MM.1S (cell line): ENCODE measurements at places on chromosomes 7 and 10.

- no peak for DNase-seq
These were observed 154.0 kb downstream of the CCDC3 start for GRCh38 chr10:12847361-12847975.

DNA sequence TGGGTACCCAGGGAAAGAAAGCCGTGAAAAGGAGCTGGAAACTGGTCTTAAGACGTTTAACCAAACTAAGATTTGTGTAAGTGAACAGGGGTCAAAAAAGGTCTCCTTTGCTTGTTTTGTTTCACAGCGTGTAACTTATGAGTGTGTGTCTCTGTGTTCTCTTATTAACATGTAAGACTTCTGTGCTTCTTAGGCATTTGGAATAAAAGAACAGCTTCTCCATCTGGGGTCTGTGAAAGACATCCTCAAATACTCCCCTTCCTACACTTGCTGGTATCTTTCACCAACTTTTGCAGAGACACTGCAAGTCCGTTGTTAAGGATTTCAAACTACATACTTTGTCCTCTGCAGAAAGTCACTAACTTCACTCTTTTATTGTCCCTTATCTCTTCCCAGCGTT, 615 bp upstream of the NEUROD6 start:
- no peak for DNase-seq

GRCh38 chr10:14172336-14172950, 158.3 kb downstream of the FRMD4A start:
- no peak for DNase-seq

DNA sequence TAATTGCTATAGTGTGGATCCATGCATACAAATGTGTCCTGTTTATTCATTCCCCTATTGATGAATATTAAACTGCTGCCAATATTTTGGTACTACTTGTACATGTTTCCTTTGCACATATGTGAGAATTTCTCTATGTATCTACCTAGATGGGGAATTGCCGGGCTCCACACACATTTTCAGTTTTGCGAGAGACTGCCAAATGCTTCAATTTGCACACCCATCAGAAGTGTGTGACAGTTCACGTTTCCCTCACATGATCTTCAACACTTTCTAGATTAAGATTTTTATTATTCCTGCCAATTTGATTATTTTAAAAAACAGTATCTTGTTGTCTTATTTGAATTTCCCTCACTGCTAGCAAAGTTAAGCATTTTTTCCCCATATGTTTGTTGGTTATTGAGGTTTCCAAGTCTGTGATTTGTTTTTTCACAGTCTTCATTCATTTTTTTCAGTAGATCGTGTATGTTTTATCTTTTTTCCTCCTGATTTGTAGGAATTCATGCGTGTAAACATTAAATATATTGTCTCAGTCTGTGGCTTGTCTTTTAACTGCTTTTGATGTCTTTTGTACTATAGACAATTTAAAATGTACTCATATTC, 2.4 kb upstream of the KLF14 start:
- DNase-seq, result no peak

- DNase-seq, result peak; percentile 19
These were observed 46.1 kb downstream of the PTPRN2 start for GRCh38 chr7:158541346-158542010.

DNA sequence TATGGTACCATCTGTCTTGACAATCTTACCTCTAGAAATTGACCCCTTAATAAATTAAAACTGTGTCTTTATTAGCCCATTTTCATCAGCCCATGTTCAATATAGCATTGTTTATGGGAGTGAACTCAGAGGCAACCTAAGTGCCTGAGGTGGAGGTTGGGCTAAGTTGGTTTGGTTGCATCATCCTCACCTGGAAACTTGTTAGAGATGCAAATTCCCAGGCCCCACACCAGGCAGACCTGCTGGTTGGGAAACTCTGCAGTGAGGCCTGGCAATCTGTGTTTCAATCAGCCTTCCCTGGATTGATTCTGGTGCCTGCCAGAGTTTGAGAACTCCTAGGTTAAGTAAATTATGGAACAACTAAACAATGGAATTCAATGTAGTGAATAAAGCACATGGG, 9.4 kb upstream of the FAM170B start:
- DNase-seq, result no peak

DNA sequence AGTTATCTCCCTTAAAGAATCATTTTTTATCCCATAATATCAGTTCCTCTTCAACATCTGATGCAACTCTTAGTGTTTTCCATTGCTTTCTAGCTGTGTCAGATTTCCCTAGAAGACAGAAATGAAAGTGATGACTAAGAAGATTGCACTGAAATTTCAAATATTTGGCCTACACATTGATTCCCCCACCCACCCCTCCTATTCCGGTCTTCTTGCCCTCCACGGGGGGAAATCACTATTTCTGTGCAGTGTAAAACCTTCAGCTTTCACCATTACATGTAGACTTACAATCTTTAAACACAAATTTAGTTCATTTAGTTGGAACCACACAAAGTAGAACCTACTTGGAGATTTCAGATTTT, 63.7 kb upstream of the IL6 start:
- DNase-seq, result no peak

DNA sequence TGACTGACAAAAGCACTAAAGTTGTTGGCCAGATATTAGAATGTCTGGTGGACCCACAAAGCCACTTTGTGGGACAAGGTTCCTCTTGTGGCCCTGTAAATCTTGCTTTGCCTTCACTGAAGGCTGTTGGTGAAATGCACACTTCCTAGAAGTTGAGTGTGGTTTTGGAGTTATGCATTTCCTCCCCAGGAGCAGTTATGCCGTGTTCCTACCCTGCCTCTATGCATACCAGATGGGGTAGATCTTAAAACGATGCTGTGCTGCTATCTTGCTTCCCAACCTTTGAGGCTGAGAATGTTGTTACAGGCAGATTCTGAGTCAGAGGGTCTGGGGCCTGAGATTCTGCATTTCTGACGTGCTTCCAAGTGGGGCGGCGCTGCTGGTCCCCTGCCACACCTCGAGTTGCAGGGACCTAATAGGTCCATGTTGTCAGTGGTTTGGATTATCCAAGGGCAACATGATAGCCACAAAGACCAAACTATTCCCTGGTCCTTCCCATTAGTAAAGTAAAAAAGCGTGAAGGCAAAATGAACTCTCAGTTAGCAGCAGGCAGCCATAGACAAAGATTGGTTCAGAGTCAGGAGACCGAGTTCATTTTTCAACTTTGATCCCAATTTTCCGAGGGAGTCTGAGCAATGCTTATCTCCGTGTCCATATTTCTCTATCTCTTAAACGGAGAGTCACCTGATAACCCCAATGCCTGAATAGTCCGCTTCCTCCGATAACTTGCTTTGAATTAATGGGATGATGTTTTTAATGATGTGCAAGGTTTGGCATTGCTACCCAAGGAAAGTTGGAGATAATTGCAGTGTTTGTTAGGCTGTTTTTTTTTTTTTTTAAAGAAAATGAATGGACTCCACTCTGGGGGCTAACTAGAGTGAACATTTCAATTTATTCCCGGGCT, 55.8 kb downstream of the CDHR3 start:
- no peak for DNase-seq

- DNase-seq, result no peak
These were observed 459.9 kb downstream of the PLXNA4 start for GRCh38 chr7:132116369-132116768.

- DNase-seq, result no peak
These were observed 179.6 kb downstream of the CELF2 start for GRCh38 chr10:11197266-11197712.

DNA sequence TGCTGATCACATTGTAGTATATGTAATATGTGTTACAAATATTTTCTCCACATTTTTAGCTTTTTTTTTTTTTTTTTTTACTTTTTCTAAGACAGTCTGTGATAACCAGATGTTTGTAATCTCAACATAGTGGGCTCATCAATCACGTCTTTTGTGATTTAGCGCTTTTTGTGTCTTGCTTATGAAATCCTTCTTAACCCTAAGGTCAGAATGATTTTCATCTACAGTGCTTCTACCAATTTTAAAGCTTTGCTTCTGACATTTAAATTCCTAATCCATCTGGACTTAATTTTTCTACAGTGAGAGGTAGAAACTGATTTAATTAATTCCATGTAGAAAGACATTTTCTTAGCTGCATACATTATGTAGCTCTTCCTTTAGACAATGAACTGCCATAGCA, 626.4 kb downstream of the TNS3 start:
- DNase-seq, result no peak

DNA sequence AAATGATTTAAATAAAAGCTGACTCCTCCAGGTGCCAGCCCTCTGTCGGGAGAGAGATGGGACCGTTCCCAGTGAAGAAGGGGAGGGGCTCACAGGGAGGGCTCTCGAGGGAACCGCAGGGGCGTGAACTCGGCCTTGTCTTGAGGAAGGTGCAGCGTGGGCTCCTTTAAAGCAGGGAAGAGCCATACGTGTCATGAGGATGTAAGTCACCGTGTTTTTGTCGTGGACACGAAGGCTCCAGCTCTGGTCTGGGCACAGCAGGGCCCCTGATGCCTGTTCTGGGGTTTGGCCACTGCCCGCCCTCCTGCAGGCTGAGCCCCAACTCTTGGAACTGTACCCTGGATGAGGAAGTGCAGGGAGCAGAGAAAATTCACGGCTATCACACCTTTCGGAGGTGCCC, 45.0 kb downstream of the JAKMIP3 start:
- DNase-seq, result no peak

DNA sequence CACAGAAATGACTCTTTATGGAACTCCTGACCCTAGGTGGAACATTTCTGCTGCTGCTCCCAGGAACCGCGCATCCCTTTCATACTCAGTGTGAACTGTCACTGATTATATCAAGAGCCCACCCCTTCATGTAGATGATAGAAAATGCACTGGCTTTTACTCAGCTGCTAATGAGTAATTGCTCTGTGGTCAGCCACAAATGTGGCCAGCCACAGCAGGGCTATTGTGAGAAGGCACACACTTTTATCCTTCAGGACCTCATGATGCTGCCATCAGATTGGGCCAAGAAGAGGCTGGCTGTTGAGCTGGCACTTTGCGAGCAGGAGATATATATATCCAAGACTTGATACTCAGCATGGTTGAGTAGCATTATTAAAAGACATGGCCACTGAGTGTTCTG, 124.7 kb downstream of the CFAP58 start:
- no peak for DNase-seq

- no peak for DNase-seq
These were observed 14.8 kb downstream of the MYL10 start for GRCh38 chr7:101614098-101614938.

DNA sequence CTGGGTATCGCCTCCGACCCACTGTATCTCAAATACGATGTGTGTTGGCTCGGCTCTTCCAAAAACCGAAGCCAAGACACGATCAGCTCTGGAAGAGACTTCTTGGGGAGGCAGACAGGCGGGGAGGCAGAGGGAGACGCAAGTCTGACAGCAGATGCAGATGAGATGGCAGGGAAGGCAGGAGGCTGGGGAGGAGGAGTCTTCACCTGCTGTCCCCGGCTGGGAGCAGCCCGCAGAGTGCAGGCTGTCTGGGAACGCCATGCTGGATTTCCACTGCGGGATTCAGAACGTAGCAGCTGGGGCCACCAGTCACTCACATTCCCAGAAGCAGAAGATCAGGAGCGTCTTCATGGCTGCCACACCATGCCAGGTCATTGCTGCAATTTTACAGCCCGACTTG, 29.4 kb downstream of the CTBP2 start:
- no peak for DNase-seq

- peak; percentile 24 for DNase-seq
These were observed 61.1 kb upstream of the NPSR1 start for GRCh38 chr7:34596887-34597286.

DNA sequence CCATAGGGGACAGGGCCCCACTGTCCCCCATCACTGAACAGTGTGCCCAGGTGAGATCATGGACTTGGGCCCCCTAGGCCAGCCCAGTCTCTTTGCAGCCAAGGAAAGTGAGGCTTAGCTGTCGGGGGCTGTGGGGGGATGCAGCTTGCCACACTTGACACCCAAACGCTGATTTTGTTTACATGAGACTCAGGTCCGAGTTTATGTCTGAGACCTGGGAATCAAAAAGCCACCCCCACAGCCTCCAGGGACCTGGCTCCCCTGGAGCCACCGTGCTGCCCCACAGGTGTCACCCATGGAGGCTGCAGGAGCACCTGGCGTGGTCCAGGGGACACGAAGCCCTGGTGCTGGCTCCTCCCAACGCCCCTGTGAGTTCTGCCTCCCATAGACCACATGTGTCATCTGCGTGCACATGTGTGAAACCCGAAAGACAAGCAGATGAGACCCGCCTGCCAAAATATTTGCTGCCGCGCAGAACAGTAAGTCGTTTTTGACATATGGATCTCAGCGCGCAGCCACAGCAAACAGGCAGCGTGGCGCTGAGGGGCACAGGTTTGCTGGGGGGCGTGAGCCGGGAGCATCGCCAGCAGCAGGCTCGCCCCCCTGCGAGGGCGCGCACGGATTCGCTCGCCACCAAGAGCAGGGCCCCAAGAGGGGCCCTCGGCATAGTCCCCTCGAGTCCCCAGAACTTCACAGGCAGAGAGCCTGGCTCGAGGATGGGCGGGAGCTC, 112.3 kb downstream of the LHPP start:
- DNase-seq, result no peak

DNA sequence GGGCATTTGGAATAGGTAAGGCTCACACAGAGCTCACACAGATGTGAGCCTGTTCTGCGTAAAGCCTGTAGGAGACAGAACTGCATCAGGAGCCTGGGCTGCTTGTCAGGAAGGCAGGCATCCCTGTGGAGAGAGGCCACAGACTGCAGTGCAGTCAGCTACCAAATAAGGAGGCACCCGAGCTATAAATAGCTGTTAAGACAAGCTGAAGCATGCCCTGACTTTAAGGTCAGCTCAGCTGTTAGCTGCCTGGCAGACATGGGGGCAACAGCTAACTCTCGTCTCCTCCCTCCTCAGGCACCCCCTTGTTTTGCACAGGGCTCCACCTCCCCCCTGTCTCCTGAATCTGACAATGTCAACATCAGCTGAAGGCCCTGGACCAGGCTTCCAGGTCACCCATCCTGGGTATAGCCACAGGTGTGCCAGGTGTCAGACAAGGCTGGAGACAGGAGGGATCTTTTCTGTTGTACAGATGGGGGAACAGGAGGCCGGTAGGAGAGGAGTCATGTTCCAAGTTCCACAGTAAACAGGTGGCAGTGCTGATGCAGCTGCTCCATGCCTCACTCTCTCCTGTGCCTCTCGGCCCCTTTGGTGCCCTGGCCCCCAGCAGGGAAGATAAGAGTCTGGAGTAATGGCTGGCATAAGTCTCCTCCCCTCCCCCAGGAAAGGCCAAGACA, 27.6 kb upstream of the MKRN1 start:
- DNase-seq, result peak; percentile 66

DNA sequence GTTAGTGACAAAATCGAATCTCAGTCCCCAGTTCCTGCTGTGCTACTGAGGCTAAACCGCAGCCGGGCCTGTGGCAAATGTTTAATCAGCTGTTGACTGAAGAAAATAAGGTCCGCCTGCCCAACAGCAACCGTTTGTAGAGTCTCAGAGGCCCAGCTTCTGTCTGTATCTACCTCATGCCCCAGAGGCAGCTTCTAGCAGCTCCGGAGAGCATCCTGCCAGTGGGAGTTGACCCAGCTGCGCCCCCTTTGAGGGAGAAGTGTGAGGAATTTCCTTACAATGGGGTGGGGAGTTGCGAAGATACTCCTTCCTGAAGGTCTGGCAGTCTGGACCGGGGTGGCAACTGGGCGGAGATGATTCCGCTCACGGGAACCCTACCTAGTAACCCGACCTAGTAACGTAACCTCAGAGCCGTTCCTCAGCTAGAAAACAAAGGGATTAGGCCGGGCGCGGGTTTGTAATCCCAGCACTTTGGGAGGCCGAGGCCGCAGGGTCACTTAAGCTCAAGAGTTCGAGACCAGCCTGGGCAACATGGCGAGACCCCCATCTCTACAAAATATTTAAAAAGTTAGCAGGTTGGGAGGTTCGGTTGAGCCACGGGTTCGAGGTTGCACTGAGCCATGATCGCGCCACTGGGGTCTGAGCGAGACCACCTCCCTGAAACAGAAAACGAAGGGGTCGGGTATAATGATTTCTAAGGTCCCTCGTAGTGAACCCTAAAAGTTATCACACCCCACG, 846 bp upstream of the ZNF775 start:
- peak; percentile 91 for DNase-seq
